HTR-8/SVneo (cell line): ENCODE measurements at places on chromosomes 7 and 10.

DNA sequence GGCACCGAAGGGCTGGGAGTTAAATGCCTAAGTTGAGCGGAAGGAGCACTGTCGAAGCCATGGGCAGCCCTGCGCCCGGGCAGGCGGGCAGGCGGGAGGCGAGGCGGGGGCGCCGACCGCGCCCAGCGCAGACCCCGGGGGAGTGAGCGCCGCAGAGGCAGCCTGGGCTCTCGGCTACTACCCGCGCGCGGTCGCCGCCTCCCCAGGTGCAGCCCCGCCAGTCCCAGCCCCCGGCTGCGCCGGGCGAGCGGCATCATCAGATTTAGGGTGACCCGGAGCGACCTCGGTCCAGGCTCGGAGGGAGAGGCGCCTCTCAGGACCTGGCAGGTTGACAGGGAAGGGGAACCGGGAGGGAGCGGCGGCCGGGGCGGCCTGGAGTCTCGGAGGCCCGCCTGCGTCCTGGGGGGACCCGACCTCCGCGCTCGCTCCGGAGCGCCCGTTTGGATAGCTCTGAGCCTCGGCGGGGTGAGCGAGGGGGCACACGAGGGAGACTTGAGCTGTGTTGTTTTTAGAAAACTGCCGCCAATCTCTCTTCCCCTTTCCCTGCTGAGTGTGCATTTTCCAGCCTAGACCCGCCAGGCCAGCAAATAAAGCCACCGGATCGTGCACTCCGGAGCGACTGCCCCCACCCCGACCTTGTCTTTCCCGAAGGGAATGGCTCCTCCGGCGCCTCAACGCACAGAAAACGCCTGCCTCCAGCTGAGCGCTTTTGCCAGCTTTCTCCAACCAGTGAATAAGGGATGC is 2.3 kb upstream of the NRP1 start:
- peak; percentile 41 for DNase-seq

DNA sequence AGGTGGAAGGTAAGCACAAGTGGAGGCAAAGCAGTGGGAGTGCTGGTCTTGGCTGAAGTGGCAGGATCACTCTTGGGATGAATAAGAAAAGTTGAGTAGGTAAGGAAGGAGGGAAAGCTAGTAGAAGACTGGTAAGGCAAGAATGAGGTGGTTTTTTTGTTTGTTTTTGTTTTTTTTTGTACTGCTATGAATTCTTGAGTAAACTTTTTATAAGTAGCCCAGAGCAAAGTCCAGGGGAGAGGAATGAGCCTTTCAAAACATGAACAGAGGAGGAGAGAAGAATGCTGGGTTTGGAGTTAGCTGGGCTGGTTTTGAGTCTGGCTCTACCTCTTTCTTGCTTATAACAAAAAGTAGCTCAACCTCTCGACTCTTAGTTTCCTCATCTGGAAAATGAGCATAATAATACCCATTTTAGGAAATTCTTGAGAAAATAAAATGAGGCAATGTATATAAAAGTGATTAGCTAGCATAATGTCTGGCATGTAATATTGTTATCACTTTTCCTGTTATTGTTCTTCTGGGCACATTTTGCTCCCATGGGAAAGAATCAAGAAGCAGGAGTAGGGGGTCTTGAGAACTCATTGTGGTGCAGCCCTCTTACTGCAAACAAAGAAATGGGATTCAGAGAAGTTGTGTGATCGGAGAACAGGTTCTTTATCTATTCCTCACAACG is 24.1 kb upstream of the LRRC17 start:
- DNase-seq, result no peak

DNA sequence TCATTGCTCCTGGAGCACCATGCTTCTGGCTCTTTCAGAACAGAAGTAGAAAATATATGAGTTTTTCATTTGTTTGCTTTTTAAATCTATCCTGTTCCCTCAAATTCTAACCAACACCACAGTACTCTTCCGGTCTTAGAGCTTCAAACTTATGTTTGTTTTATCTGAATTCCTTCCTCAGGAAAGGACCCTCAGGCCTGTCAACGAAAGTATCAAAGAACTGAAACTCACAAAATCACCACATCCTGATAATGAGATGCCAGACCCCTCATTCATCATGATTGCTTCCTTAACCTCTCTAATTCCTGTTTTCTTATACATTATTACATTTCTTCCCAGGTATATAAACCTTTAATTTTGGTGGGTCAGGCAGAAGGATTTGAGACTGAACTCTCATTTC is 135.2 kb downstream of the BMS1 start:
- no peak for DNase-seq

DNA sequence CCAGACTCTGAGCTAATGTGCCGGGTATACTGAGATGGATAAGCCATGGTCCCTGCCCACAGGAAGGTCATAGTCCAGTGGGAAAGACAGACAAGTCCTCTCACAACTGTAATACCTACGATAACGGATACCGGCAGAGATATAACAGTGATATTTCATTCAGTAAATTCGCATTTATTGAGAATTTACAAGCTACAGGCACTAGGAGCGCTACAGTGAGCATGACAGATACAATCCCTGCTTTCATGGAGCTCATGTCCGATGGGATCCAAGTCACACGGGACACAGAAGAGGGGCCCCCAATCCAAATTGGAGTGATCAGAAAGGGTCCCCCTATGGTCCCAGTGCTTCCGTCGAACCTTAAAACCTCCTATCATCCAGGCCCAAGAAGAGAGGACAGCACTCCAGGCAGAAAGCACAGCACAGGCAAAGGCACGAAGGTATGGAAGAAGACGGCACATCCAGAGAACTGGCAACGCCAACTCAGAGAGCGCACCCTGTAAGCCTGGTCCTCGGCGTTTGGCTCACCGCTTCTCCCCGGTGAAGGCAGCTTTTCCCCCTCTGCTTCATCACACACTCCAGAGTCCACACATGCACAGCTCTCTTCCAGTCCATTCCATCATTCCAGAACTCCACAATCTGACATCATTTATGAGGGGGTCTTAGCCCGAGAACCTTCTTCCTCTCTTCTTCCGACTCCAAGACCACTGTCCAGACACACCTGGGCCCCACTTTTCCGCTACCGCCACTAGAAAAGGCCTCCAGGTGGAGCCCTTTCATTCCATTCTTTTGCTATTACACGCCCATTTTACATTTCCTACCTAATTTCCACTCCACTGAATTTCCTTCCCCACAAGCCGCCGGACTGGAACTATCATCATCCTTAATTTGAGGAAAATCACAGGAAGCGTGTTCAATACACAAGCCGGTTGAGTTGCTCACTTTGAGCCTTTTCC is 47.8 kb upstream of the NKX2-3 start:
- DNase-seq, result no peak

DNA sequence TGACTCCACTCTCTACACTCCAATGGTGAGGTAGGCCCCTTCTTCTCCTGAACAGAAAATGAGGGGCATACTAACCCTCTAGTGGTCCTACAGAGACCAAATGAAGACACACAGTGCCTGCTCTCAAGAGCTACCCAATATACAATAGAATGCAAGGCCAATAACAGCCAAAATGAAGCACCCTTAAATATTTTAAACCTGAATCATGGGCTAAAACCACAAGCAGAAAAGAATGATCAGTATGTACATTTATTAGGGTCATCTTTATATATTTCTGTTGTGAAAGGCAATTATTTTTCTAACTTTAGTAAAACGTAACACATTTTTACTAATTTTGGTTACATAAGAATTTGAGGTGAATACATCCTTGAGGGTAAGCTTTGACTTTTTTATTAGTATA is 49.9 kb upstream of the COL1A2 start:
- DNase-seq, result peak; percentile 17

- no peak for DNase-seq
Measured at GRCh38 chr7:114944745-114945625, 23.1 kb downstream of the MDFIC start.

DNA sequence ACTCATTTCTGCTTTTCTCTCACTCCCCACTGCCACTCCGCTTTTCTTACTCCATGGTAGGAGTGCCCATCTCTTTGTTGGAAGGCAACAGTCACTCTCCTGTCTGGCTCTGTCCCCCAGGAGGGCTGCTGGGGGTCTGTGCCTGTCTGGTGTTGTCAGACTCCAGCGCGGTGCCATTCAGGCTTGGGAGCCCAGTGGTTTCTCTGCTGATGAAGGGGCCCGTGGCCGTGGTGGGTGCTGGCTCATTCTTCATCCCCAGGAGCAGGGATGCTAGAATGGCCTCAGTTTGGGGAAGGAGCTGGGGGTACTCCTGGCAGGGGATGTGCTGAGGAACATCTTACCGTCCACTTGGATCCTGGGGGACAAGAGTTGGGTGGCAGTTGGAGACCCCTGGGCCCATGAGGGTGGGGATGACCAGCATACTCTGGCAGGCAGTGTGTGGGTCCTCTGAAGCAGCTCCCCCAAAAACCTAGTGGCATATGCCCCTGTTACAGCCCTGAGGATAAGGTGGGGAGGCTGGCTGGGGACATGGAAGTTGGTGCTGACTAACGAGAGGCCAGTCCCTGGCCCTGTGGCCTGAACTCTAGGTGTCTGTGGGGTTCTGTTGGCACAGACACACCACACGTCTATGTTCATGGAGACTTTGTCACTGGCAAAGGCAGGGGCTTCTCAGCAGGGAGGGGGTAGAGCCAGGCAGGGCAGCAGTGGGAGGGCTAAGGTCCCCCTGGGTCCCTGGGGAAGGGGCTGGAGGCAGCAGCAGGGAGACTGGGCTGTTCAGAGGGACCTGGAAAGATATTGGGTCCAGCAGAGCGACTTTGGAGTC is 102.8 kb upstream of the RET start:
- no peak for DNase-seq

DNA sequence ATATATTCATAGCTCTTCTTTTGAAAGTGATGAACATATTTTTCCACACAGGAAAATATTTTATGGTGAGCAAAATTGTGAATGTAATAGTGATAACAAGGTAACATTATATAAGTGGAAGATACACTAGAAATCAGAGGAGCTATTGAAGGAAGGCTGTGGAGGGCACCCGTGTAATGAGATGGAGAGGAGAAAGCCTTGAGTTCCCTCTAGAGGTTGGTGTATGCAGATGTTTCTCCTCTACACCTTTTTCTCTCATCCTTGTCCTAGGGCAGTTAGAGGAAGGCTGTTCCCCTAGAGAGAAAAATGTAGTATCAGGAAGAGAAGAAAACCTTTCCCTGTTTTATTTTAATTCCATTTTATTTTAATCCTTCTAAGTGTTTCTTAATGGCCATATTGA is 54.6 kb upstream of the NRG3 start:
- no peak for DNase-seq

DNA sequence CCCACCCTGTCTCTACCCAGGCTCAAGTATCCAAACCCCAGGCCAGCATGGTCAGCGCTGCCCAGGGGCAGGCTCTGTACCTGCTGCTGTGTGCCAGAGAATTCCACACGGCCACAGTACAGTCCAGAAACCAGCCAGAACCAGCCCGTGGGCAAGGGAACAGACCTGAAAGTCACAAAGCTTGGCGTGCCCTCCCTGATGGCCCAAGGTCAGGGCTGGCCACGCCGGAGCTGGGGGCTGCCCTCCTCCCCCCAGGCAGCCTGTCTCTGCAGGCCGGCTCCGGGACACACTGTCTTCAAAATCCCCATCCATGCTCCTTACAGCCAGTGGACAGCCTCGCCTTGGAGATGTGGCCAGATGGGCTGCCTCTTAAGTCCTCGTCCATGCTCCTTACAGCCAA is 78.4 kb downstream of the CTBP2 start:
- no peak for DNase-seq

- no peak for DNase-seq
Measured at GRCh38 chr10:126525326-126525725, 137.0 kb upstream of the ADAM12 start.
